ENCODE measurements at places on chromosomes 7 and 10.

- no peak for DNase-seq
These were observed 91.8 kb downstream of the PTPRN2 start for GRCh38 chr7:158495786-158496185.

DNA sequence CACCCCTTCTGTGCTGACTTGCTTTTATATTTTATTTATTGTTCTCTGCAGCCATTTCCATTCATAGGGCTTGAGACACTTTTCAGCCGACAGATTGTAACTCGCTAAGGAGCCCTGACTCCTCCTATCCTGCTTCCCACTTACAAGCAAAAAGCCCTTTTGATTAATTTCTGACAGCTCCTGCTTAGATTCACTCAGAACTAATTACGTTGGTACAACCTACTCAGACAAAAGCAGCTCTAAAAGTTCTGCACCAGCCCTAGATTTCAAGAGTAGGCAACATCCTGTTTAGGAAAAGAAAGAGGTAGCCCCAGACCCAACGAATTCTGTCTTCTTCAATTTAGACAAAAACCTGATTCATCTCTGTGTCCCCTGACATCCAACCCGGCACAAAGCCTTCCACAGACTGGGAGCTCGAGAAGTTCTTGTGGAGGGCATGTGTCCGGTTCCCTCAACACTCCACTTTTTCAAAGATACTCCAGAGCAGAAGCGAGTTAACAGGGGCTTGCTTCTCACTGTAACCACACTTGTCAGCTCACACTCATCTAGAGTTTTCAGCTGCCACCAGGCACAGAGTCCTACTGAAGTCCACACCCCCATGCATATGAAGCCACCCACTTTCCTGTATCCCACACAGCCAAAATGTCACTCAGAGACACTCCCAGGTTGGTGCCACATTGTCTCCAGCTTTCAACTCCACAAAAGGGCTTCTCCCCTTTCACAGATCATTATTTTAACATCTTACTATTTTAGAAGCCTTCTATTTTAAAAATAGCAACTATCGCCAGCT lies 113.6 kb upstream of the NFE2L3 start:
- DNase-seq = no peak

- no peak for DNase-seq
These were observed 119.1 kb downstream of the CNOT4 start for GRCh38 chr7:135390829-135391228.

DNA sequence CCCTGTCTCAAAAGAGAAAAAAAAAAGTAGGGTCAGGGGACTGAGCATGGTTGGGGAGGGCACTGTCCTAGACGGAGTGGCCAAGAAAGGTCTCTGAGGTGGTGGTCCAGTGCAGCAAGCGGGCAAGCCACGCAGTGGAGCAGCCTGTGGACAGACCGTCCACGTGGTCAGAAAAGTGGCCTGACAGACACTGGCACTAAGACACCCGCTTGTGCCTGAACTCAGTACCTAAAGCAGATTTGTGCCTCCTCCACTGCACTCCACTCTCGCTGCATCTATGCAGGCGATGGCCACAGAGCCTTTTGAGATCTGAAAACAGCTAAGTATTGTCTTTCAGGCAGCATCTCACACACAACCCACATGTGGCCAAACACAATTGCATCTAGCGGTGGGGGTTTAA lies 8.8 kb downstream of the ASB10 start:
- DNase-seq = no peak

DNA sequence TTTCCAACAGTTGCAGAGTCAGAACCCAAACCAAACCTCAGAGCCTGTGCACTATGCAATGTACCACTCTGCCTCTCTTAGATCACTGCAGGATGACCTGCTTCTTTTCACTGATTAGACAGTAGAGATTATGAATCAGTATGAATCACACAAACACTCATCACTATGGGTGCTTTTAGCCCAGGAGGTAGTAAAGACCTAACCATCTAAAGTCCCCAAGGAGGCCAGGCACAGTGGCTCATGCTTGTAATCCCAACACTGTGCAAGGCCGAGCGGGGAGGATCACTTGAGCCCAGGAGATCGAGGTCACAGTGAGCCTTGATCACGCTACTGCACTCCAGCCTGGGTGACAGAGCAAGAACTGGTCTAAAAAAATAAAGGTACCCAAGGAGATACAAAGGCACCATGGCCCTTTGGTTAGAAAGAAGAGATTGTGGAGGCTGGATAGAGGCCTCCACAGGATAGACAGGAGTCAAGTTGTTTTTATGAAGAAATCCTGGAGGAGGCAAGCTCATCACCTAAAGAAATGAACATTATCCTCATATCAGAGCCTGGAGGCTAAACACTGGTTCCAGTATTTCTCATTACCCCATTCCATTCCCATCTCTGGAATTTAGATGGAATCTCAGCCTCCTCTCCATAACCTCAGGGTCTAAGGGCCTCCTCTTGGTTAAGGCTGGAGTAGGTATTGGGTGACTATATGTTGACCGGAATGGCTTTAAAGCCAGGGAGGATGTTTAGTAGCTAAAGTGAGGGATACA lies 12.9 kb downstream of the SEC31B start:
- no peak for DNase-seq

GRCh38 chr7:99679032-99679399 lies 780 bp downstream of the CYP3A5 start:
- DNase-seq = no peak

DNA sequence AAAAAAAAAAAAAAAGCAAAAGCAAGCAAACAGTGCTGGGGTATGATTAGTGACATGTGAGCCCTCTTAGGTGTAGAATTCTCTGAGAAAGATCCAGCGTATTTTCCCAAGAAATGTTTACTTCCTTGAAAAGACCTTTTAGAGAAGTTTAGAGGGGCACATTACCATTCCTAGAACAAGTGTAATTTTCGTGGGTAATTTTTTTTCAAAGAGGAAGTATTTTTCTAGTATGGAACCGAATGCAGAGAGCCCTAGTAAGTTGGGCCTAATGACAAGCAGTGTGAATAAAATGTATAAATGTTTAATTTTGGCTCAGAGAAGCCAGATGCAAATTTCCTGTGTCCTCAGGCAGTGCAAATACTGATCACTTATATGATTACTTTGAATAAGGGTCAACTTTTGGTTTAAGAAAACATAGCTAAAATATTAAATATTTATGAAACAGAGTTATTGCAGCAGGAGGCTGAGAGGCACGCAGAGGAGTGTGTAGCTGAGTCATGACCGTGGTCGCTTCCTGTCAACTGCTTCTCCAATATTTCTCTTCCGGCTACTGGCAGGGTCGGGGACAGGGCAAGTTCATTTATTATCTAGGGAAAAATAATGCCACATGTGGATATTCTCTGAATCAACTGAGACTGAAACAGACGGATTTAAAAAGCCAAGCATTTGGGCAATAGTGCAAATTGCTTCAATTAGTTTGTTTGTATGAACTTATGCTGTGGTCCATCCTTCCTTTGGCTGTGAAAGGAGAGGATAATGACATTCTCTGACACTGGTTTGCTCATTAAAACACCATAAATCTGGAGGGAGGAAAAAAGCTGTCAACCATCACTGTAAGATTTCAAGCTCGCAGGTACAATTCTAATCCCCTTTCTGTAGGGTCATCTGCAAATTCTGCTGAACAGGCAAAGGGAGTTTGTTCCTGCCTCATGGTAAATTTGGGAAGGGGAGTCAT lies 495.2 kb downstream of the GLRX3 start:
- no peak for DNase-seq

GRCh38 chr10:59748834-59749233 lies 4.4 kb downstream of the MRLN start:
- no peak for DNase-seq

DNA sequence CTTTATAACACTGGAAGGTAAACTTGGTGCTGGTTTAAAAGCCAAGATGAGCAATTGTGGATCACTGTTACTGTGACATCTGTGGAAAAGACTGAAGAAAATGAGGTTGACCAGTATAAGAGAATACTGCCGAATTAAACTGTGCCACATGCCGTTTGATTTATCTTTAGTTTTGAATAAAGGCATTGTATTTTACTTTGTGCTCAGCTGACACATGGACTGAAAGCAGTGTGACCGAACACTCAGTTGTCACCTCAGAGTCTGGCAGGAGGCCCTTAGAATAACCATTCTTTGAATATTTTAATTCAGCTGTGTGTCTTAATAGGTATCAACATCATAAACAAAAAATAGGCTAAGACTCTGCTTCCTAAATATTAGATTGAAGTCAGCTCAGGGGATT lies 133.7 kb upstream of the GJD4 start:
- no peak for DNase-seq

- no peak for DNase-seq
These were observed 711 bp downstream of the KIF20B start for GRCh38 chr10:89702121-89702480.

GRCh38 chr7:150751702-150752101 lies 14.5 kb downstream of the GIMAP5 start:
- DNase-seq = no peak

DNA sequence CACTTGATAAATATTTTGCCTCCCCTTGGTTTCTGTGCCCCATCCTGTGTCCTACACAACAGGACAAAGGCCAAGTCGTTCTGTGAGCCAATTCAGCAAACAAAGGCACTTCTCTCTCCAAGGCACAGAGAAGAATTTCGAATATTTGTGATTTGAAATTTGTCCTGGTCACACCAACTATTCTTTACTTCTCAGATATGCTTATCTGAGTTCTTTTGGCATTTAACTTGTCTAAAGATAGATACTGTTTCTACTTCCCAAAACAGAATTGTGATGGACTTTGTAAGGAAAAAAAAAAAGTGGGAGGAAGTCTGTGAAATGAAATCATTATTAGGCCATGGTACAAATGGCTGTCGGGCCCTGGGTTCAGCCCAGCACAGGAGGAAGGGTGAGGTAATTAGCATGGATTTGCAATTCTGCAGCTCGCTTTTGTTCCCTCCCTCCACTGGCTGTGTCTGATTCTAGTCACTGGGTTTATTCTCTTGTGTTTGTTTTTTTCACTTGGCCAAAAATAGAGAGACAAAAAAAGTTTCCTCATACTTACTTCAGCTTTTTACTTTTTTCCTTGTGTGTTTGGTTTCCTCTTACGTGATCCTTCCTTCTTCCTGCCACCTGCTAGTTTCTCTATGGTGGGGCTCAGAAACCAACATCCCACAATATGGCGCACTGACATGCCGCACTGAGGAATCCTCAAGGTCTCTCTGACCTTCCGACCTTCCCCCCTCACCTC lies 108.2 kb upstream of the MKLN1 start:
- no peak for DNase-seq

GRCh38 chr10:100737355-100738054 lies 7.9 kb upstream of the PAX2 start:
- DNase-seq = no peak
